ENCODE measurements at places on chromosomes 2 and 18.
A peak's percentile ranks its signal among the peaks of the same experiment; 100 is the strongest.

- DNase-seq: peak; percentile 90
These were observed 150.8 kb downstream of the PXDN start for GRCh38 chr2:1593371-1594122.

GRCh38 chr2:65064728-65065552 is 8.7 kb downstream of the CEP68 start:
- DNase-seq: peak; percentile 72

GRCh38 chr2:148981324-148981723 is 57.2 kb upstream of the LYPD6B start:
- no peak for DNase-seq

- DNase-seq: peak; percentile 29
These were observed 74.1 kb downstream of the CABYR start for GRCh38 chr18:24212939-24213338.

DNA sequence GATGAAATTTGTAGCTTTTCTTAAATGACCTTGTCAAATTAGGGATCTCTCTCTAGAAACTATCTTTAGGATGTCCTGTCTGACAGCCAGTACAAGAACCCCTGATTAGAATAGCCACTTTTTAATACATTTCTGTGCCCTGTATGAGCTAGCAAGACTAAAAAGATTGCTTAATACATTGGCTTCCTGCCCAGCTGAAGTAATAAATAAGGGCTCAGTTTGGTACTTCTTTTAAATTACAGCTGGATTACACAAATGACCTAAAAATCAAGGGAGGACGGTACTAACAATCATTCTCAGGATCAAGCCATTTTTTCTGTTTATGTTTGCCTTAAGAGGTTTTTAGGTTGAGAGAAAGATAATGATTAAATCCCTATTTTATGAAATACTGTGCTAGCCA is 11.6 kb upstream of the OLA1 start:
- DNase-seq: peak; percentile 35

DNA sequence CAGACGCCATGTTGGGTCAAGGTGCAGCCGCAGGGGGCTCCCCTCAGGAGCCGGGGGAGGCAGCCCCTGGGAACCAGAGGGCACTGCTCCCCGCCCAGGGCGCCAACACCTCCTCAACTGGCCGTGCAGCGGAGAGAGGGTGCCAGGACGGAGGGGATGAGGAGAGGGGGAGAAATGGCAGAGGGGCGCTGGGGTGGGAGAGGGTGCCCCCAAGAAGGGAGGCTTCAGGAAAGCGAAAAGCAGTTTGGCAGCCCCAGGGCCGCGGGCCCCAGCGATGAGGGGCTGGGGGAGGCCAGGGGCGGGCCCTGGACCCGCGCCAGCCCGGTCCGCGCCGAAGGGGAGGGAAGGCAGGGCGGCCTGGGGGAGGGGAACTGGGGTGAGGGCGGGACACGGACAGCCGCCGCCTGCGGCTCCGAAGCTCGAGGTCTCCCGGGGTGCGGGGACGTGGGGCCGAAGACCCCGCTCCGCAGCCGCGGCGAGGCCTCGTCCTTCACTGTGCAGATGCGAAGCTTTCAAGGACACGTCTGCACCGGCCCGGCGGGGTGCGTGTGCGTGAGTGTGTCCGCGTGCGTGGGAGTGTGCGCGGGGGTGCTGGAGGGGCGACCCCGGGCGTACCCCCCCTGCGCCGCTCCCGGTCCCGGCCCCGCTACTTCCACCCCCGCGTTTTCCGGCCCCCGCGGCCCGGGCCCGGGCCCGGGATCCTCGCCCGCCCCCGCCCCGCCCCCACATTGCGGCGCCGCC is 1.4 kb downstream of the DNMT3A start:
- DNase-seq: no peak

DNA sequence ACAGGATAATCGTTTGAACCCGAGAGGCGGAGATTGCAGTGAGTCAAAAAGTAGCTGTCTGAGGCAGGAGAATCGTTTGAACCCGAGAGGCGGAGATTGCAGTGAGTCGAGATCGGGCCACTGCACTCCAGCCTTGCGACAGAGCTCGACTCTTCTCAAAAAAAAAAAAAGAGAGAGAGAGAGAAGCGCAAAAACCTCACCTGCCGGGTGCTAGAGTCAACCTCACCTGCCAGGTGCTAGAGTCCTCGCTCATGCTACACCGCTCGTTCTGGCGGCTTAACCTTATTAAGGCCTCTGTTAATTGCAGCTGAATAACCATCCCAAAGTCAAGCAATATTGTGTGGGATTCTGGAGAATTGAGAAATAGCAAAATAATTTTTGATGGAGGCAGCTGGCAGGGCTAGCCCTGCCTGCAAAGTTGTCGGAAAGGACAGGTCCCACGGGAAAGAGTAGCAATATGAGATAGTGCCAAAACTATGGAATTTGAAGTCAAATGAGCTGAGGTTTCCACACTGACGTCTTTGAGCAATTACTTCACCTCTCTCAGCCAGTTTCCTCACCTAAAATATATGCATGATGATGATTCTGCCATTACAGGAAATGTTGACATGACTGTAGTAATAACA is 644 bp upstream of the DYM start:
- DNase-seq: no peak

GRCh38 chr18:23982155-23983079 is 32.1 kb upstream of the TTC39C start:
- DNase-seq: no peak

DNA sequence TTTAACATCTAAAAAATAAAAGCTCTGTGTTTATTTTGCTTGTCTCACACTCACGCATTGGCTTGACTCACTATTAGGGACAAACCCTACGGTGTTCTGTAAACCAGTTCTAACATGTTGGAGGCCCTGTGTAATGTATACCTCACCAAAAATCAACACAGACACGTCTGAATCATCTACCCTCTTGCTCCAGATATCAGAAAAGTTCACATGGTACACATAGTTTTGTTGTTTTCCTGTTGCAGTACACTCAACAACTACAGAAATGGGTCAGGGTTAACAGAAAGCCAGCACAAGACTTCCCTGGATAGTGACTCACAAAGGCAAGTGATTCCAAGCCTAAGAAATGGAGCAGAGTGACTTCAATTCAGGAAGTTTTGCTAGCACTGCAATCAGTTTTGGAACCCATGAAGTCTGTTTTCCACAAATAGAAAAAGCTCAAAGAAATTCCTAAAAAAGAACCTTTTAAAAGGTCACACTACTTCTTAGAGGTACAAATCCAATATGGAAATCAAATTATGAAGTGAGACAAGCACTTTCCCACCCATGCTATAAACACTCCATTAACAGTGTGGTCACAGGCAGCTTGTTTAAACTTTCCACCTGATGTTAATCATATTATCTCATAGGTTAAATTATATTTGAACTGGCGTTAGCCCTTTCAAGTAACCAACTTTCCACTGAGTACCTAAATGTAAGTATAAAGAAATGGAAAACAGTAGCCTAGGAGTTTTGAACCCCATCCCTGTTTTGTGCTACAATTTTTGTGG is 87.4 kb downstream of the GAREM1 start:
- peak; percentile 62 for DNase-seq

GRCh38 chr2:127594116-127594591 is 51.8 kb upstream of the GPR17 start:
- no peak for DNase-seq

GRCh38 chr2:75703589-75704287 is 7.0 kb downstream of the GCFC2 start:
- DNase-seq: no peak

DNA sequence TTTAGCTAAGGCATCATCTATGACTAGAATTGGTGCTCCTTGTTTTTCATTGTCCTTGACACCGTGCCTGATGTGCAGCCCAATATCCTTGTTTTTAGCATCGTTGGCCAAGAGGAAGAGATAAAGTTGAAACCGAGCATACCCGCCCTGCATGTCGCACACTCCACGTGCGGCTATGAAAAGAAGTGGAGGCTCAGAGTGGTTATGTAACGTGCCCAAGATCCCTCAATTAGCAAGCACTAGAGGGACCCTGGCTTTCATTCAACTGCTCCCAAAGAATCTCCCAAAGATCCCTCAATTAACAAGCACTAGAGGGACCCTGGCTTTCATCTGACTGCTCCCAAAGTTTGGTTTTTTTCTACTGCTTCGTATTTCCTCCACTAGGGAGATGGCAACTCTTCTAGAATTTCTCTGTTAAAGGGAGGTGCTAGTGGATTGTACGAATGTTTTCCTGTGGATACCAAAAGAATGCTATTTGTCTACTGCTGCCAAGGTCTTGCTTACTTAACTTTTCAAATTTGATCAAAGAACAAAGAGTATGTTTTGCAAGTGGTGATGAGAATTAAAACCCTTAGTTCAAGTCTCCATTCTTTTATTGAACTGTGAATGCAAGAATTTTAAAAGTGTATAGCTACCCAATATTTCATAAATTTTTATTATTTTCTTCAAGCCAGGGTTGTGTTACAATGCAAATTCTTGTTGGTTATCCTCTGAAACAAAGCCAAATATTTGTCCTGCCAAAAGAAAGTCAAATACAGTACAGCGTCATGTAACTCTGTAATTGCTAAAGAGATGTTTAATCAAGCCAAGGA is 92.1 kb downstream of the AOX1 start:
- peak; percentile 76 for DNase-seq

GRCh38 chr2:120740765-120741524 is 5.3 kb downstream of the GLI2 start:
- DNase-seq: no peak

DNA sequence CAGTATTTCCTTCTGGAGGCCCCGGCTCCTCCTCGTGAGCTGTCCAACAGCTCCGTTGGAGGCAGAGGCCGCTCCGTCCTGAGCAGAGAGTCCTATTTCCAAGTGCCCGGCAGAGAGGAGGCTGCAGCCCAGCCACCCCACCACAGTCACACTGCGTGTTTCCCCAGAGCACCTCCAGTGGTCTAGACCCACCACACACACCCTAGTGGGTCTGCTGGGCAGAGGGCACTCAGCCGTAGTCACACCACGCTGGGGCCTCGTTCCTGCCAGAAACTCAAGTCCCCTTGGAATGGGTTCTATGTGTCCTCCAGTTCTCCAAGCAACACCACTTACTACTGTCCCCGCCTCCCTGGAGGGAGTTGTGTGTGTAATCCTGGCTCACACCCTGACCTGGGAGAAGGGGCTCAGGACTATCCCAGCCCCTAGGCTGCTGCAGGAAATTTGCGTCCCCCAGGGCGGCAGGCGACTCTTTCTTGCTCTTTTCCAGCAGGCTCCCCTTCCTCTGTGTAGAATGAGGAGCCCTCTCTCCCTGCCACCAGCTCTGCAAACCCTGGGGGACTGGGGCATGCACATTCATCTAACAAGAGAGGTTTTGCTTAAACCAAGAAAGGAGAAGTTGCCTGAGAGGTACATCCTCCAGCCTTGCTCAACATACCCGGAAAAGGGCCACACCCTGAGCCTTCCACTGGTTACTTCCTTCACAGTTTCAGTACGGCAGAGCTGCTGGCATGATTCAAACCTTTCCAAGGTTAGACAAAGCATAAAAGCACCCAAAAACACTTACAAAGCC is 114.1 kb downstream of the NDUFA10 start:
- DNase-seq: no peak
